ENCODE measurements at places on chromosomes 3 and 15.
A peak's percentile ranks its signal among the peaks of the same experiment; 100 is the strongest.

DNA sequence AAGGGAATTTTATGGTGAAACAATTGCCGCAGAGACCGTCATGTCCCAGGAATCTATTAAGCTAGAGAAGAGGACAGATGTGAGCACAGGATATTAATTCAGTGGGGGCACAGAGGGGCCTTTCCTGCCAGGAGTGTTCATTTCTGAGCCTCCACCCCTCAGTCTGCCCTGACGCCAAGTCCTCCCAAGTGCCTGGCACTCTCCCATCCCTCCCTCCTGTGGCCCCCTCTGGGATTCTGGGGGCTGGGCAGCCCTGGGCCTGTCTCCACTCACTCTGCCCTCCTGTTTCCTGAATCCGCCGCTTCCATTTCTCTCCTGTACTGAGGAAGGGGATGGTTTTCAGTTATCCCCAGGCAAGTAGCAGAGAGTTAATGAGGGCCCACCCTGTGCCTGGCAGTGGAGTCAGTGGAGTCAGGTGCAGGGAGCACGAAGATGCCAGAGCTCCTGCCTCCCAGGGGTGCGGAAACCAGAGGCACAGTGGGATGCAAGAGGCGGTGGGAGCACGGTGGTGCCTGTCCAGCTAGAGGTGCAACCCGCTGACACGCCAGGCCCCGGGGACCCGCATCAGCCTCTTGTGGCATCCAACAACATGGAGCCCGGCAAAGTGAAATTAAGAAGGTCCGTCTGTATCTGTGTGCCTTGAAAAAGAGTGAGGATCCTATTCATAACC is 212.5 kb downstream of the XXYLT1 start:
- no peak for DNase-seq

- no peak for DNase-seq
These were observed 68.0 kb downstream of the GMPS start for GRCh38 chr3:155938409-155938808.

DNA sequence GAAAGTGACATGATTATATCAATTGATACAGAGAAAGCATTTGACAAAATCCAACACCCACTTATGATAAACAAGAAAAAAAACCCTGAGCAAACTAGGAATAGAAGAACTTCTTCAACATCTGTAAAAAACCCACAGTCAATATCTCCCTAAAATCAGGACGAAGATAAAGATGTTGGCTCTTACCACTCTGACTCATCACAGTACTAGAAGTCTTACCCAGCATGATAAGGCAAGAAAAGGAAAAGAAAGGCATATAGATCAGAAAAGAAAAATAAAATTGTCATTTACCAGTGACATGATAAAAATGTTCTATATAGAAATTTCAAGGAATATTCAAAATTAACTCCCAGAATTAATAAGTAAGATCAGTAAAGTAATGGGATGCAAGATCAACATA is 7.2 kb upstream of the FBXW12 start:
- no peak for DNase-seq

- DNase-seq, result no peak
These were observed 266.0 kb downstream of the EPHA3 start for GRCh38 chr3:89373434-89373833.

- no peak for DNase-seq
These were observed 593 bp downstream of the TMOD2 start for GRCh38 chr15:51751697-51752683.

- no peak for DNase-seq
These were observed 2.2 kb upstream of the SLC12A8 start for GRCh38 chr3:125214738-125215137.

- peak; percentile 50 for DNase-seq
These were observed 1.1 kb upstream of the EPHA6 start for GRCh38 chr3:96813134-96813819.
